ENCODE measurements at places on chromosomes 13 and 19.

DNA sequence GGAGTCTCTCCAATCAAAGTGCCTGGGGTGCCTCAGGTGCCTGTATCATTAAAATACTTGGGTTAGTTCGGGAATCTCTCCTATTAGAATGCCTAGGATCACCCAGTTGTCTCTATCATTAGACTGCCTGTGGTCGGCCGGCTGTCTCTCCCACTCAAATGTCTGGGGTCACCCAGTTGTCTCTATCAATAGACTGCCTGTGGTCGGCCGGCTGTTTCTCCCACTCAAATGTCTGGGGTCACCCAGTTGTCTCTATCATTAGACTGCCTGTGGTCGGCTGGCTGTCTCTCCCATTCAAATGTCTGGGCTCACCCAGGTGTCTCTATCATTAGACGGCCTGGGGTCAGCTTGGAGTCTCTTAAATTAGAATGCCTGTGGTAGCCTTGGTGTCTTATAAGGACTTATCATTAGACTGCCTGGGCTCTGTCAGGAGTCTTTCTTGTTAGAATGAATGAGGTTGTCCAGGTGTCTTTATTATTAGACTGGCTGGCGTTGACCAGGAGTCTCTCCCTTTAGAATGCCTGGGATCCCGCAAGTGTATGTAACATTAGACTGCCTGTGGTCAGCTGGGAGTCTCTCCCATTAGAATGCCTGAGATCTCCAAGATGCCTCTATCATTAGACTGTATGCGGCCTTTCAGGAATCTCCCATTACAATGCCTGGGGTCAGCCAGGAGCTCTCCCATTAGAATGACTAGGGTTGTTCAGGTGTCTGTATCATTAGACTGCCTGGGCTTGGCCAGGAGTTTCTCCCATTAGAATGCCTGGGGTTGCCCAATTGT, 1555.5 kb downstream of the UQCRFS1 start:
- DNase-seq = no peak

DNA sequence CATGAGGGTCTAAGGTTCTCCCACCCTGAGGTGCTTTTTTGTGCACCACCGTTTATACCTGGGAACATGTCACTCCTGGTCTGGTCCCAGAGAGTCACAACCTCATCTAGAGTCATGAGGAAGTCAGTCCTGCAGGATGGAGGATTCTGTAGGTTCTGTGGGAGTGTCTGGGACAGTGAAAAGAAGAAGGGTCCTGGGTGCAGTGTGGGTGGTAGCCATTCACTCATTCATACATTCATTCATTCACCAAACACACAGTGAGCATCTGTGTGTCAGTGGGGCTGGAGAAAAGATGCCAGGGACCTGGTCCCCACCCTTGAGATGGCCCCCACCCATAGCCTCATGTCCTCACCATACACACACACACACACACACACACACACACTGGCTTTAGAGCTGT, 8.7 kb upstream of the CEACAM18 start:
- DNase-seq = no peak

DNA sequence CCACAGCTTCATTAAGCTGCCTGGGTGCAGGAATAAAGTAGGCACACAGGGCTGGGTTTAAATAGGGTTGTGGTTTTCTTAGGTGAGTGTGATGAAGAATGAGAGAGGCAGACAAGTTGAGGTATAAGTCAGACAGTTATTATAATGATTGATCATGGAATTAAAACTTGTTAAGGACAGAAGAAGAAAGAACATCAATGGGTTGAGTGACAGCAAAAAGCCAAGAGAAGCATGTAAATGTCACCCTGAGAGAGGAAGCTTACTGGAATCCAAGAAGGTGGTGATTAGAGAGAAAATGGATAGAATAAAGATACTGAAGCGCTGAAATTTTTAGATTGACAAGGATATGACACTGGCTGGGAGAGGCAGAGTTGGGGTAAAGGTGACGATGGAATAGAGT, 325.2 kb upstream of the SLITRK1 start:
- DNase-seq = no peak

DNA sequence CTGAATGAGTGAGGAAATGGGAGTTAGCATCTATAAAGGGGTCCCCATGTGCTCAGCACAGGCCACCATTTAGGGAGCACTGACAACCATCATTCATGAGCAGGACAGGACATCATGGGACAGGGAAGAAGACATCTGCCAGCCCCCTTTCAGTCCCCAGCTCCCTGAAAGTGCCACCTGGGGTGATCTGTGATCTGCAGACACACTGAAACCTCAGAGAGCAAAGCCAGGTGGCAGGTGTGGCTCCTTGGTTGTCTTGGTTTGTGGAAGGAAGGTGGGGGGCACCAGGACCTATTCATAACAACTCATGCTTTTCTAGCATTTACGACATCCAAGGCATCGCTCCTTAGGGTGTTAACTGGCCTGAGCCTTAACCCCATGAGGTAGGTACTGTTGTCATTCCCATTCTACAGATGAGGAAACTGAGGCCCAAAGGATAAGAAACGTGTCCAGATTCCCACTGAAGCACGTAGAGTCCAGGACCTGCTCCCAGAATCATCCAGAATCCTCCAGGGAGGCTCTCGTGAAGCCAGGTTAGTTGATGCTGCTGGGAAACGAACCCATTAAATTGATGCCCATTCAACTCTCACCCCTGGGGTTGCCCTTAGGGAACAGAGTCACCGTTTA, 5.8 kb downstream of the KDELR1 start:
- DNase-seq = no peak

DNA sequence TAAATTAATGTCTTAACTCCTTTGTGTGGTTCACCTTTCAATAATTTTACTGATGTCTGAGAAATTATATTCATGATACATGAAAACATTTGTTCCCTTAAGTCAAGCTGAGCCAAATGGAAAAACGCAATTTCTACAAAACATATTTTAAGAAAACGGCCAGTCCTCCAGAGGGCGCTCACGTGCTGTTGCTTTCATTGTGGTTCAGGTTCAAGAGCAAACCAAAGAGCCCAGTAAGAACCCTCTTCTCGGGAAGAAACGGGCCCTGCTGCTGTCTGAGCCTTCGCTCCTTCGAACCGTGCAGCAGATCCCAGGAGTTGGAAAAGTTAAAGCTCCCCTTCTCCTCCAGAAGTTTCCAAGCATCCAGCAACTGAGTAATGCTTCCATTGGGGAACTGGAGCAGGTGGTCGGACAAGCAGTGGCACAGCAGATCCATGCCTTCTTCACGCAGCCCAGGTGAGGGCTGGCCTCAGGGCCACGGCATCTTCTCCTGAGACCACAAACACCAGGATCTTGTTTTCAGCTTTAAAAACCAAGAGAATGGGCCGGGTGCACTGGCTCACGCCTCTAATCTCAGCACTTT, 4.3 kb downstream of the FAAP24 start:
- DNase-seq = peak; percentile 84

- DNase-seq = no peak
Observed at GRCh38 chr13:111006506-111007031, 91.7 kb upstream of the ANKRD10 start.

- DNase-seq = peak; percentile 50
Observed at GRCh38 chr13:46320821-46321220, 66.2 kb downstream of the RUBCNL start.

DNA sequence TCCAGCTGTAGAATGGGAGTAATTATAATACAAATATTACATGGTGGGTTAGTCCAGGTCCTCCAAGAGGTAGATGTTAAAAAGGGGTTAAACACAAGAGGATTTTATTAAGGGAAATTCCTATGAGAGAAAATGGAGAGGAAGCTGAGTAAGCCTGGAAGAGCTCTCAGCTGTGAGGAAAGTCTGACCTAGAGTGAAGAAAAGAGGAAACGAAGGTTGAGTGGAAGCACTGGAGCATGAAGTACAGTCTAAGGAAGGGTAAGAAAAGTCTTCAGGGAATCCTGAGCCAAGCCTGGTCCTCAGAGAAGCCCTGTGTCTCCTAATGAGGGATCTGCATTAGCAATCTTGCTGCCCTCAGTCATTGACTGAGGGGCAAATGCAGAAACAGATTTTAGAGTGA, 506.2 kb downstream of the GPC5 start:
- no peak for DNase-seq
